CD8-positive, alpha-beta T cell (primary cell): ENCODE measurements at places on chromosomes 1 and 21. TPM values are rescaled to one million over a fixed set of nuclear protein-coding genes. Genes with fewer than 3 reads are reported as not detected.

The CITED4 gene
- total RNA-seq: 34.2 TPM

The HAO2 gene
- total RNA-seq: not detected

The DLGAP3 gene
- 0.44 TPM for total RNA-seq

The POLR3GL gene
- total RNA-seq: 14.4 TPM
